ENCODE measurements at places on chromosomes 6 and 20.
A peak's percentile ranks its signal among the peaks of the same experiment; 100 is the strongest.

- no peak for DNase-seq
These were observed 16.0 kb downstream of the HFE start for GRCh38 chr6:26103141-26103769.

GRCh38 chr20:50724851-50725723 lies 6.3 kb upstream of the PARD6B start:
- peak; percentile 68 for DNase-seq

DNA sequence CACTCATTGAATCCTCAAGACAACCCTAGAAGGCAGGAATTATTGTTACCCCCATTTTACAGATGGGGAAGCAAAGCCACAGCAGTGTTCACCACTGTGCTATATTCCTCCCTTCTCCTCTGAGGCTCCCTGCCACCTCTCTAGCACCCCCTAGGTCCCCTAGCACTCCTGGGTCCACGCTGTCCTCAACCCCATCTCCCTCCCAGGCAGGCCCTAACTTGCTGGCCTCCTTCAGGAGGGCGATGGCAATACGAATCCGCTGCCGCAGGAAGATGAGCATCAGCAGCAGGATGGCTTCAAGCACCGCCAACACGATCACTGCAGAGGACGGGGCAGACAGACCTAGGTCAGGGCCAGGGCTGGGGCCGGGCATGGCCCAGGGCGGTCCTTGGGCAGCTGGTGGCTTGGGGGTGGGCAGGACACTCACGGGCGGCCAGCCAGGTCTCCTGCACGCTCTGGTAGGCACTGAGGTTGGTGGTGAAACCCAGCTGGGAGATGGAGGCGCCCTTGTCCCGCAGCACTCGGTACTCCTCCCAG lies 7.8 kb upstream of the NEU1 start:
- no peak for DNase-seq

- DNase-seq, result no peak
These were observed 37.7 kb upstream of the PXDC1 start for GRCh38 chr6:3789018-3789895.

DNA sequence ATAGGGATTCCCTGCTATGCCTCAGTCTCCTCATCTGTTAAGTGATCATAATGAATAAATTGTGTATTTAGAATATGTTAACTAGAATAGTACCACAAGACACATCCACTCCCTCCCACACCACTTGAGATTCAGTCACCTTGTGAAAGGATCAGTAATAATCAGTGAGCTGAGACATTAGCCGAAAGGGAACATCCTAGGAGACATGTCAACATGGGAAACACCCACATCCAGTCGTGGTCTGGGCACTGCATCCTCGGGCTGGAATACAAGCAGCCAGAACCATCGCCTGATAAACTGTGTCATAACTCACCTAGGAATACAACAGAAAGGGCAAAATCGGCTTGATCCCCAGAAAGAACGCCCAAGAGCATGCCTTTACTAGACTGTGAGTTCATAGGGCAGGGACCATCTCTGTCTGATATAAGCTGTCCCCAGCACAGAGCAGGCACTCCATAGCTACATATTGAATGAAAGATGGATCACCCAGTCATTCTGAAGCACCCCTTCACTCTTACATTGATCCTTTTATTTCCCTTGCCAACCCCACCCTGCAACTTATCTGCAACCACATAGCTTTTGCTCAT lies 23.9 kb downstream of the RIPOR2 start:
- no peak for DNase-seq

GRCh38 chr6:154301839-154302752 lies 54.5 kb downstream of the IPCEF1 start:
- no peak for DNase-seq

DNA sequence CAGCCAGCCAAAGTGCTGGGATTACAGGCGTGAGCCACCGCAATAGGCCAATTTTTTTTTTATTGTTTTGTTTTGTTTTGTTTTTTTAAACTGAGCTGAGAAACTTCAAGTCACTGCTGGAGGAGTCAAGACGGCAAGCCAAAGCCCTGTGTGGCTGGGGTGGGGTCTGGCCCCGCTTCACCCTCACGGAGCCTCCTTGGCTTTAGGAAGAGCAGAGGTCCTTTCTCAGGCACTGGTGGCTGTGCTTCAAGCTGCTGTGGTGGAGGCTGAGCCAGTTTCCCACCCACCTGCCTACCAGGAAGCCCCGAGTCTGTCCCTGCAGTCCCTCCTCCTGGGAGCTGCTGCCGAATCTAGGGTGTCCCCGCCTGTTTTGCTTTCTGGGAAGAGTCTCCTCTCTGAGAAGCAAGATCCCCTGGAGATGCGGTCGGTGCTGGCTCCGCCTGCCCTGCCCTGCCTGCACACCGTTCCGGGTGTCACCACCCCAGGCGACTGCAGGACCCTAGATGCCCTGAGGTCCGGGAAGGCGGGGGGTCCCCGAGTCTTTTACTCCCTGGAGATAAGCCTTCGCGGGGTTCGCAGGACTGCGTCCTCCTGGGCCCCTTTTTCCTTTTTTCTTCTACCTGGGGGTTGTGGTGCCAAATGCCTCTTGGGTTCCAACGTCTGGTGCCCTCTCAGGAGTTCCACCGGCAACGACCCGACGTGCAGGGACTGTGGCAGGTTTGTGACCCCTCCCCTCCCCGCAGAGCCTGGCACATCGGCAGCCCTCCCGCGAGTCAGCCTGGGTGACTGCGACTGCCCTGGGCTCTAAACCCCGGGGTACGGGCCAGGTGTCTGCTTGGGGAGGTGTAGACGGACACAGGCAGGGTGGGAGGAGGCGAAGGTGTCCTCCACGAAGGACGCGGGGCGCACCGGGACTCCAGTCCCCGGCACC lies 100.7 kb downstream of the TAF4 start:
- no peak for DNase-seq

GRCh38 chr6:11607383-11607782 lies 69.8 kb downstream of the TMEM170B start:
- DNase-seq, result no peak

GRCh38 chr6:107731422-107732319 lies 92.4 kb downstream of the SCML4 start:
- DNase-seq, result no peak

DNA sequence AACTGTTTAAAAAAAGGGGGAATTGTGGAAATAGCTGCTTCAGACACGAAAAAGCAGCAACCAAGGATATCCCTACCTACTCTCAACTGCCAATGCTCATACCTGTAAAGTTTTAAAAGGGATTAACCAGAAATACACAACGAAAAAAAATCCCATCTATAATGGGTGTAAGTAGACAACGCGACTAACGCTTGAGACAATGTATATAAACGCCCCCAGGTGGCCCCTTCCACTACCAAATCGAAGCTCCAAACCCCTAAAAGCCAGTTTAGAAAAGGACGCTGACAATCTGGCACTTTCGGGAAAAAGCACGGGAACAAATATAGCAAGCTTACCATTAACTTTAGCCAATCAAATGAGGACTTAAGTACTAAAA lies 94.5 kb upstream of the BTN3A2 start:
- DNase-seq, result no peak

- no peak for DNase-seq
These were observed 31.0 kb downstream of the TIAM2 start for GRCh38 chr6:155026022-155026705.

GRCh38 chr6:85357651-85358050 lies 92.2 kb upstream of the NT5E start:
- DNase-seq, result no peak

DNA sequence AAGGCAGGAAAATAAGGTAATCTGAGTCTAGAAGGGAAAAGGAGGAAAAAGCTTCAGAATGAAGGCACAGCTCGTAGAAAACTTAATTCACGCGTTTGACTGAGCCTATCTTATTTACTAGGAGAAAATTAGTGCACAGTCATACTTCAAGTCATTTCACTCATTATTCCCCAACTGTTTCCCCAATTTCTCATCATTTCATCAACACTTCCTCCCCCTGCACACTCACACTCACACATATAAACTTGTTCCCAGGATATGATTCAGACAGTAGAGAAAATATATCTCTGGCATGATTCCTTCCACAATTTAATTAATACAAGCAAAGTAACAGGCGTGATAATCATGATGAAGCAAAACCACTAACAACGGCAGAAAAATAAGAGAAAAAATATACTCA lies 94.5 kb upstream of the F13A1 start:
- no peak for DNase-seq

DNA sequence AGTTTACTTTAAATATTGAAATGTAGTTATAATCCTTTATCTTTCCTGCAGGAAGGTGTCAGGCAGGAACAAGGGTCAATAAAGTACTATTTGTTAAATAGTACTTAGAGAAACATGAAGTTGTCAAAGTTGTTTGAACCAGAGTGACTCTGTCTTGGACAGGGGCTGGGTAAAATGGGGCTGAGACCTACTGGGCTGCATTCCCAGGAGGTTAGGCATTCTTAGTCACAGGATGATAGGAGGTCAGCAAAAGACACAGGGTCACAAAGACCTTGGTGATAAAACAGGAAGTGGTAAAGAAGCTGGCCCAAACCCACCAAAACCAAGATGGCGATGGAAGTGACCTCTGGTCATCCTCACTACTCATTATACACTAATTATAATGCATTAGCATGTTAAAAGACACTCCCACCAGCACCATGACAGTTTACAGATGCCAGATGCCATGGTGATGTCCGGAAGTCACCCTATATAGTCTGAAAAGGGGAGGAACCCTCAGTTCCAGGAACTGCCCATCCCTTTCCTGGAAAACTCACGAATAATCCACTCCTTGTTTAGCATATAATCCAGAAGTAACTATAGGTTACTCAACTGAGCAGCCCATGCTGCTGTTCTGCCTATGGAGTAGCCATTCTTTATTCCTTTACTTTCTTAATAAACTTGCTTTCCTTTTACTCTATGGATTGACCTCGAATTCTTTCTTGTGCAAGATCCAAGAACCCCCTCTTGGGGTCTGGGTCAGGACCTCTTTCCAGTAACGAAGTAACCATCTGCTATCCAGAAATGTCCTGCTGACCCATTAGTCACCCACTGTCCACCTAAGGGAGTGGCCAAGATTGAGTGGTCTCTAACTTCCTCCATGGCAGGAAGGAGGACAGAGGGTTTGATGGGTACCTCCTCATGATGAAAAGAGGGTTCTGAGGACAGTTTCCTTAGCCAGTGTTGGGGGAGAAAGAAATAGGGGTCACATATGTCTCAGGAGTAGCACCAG lies 19.6 kb downstream of the SLC22A2 start:
- DNase-seq, result no peak

DNA sequence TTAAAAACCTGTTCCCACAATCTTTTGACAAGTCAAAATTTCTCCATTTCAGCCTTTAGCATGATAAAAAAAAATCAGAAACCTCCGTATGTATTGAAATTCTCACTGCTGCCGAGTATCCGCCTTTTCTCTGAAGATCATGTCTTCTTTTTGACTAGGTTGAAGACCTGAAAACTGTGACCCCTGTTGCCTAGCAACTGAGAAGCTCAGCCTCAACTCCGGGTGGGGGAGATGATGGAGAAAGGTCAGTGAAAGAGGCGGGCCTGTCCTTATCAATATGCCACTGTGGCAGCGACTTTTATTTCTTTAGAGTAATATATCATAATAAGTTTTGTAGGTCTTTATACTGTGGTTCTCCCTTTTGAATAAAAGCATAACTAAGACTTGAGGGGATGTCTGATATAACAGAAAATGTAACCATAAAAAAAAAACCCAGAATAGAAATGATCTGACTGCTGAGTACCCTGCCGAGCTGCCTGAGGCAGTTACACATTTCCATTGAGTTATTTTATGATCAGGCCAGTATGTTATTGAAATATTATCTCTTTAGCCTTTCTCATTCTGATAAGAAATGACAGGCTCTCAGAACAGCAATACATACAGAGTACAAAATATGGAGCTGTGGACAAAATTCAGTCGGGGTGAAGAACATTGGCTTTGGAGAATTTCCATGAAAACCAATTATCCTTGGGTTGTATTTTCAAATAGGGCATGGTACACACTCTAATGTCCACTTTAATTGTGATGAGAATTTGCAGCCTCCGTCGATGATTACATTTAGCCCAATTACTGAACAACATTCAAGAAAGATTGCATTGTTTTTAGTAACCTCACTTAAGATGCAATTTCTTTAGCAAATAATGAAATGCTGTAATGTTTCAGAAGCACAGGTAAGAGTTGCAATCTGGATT lies 136.7 kb upstream of the EEF1E1 start:
- no peak for DNase-seq

DNA sequence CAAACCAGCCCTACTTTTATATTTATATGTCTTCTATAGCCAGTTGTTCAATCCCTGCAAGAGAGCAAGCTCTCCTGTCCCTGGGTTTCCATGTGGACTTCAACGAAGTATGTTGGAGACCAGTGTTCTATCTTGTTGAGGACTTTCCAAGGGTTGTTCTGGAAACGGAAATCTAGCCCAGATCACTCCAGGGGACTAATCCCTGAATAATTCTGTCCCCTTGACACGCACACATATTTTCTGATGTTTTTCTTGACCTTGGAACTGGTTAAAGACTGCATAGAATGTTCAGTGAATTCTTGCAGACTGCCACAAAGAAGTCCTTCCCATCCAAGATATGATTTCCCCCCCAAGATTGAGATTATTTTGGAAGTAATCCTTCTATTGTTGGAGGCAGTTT lies 9.5 kb upstream of the MYLK2 start:
- no peak for DNase-seq

- no peak for DNase-seq
These were observed 377.7 kb downstream of the BTBD9 start for GRCh38 chr6:38262026-38262425.

DNA sequence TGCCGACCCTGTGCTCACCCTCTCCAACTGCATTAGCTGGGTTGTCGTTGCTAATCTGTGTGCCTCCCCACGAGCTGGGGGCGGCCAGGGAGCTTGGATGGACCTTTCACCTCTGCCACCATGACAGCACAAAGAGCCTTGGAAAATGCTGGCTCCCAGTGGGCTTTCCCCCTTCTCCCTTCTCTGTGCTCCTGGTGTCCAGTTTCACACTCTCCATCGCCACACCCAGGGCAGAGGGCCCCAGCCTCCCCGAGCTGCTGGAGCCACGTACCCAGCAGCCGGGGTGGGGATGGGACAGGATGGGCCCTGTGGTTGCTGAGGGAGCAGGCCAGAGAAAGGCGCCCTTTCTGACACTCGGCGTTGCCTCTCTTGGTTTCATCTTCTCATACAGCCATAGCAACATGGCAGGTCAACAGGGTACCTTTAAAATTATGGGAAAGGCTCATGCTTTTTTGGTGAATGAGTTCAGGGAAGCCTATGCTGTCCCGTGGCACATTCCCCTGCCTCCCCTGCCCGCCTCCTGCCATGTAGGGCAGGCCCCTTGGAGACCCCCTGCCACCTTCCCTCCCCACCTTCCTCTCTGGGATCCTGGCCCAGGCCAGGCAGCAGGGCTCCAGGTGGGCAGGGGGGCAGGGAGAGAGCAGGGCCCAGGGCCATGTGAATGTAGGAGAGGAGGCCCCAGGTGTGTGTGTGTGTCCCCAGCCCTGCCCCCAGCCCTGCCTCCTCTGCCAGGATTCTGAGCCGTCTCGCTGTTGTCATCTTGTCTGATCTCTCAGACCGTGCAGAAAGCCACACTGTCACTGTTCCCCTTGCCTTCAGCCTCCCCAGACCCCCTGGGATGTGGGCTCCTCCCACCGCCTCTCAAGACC lies 85.2 kb upstream of the CCDC167 start:
- no peak for DNase-seq

- DNase-seq, result no peak
These were observed 63.3 kb downstream of the HDGFL1 start for GRCh38 chr6:22632581-22633145.
